Mucosa of descending colon (tissue), 3 donors: ENCODE measurements at places on chromosomes 2 and 18.

DNA sequence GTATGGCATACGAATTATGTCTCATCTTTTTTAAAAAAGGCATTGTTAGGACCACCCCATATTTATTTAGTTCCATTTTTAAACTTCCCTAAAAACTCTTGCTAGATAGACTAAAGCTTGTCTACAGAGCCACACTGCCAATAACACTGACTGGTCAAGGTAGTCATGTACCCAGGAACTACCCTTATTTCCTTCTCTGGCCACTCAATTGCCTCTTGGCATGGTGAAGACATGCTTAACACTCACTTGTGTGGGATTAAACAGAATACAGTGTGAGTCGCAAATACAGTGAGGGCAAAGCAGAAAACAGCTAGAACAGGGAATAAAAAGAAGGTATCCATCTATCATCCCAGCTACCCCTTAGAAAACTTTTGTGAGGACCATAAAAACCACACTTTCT is 57.4 kb downstream of the KCNG3 start:
- no peak for DNase-seq

DNA sequence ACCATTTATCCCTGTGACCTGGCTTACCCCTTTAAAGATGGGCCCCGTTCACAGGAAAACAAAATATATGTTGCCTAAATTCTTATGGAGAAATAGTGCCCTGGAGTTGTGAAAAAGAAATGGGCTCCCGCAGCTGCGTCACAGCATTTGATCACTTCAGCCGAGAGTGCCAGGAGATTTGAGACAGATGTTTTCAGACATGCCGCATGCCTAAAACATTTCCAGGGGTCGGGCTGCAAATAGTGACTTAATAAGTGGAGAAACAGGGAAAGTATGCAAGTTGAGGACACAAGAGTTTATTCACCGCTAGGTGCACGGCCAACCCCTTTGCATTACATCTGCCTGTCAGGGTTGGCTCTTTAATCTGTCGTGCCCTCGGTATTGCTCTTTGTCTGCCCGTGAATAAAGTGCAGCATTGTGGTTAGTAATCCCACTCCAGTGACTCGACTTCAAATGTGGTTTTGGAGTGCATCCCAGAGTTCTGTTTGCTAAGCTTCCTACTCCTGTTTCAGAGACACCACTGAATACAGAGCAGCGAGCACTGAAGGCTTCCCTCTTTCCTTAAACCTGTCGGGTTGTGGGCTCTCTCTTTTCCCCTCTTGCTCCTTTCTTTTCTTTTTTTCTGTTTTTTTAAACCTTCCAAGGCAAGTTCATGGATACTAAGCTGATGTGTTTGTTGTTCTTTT is 187.5 kb downstream of the LTBP1 start:
- no peak for DNase-seq

DNA sequence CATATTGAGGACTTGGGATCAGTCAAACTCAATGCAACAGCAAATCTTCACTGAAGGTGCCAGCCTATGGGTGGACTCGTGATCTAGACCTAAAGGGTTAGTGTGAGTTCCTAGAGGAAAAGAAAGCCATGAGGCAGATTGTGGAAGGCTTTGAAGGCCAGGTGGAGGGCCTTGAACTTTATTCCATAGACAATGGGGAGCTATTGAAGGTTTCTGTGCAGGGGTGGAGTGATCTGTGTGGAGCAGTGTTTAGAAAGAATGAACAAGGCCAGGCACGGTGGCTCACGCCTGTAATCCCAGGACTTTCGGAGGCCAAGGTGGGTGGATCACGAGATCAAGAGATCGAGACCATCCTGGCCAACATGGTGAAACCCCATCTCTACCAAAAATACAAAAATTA is 61.5 kb downstream of the EPAS1 start:
- no peak for DNase-seq

GRCh38 chr18:40235836-40236235 is 1719.2 kb upstream of the PIK3C3 start:
- DNase-seq = no peak

DNA sequence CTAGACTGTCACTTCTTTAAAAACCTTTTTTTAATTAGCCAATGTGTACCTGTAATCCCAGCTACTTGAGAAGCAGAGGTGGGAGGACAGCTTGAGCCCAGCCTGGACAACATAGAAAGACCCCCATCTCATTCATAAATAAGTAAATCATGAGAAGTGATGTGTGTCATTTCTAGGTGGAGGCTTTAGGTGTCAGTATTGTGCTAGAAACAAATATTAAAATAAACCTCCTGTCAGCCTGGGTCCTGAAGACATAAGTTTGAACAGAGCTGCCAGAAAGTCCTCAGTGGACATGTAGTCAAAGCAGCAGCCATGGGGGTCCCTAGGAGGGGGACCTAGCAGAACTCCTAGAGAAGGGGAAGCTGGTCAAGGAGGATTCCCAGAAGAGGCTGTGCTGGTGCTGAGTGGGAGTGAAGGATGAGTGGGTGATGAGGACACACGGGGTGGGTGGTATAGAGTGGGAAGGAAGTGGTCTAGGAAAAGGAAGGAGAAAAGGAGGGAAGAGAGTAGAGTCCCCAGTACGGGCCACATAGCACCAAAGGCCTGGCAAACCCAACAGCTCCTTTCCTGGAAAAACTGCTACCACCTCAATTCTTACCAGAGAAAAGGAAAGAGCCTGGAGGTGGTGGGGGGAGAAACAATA is 316.6 kb upstream of the NCKAP5 start:
- DNase-seq = no peak
